ENCODE measurements at places on chromosomes 7 and 10.

GRCh38 chr10:127578259-127578960, 29.3 kb downstream of the NPS start:
- no peak for DNase-seq

DNA sequence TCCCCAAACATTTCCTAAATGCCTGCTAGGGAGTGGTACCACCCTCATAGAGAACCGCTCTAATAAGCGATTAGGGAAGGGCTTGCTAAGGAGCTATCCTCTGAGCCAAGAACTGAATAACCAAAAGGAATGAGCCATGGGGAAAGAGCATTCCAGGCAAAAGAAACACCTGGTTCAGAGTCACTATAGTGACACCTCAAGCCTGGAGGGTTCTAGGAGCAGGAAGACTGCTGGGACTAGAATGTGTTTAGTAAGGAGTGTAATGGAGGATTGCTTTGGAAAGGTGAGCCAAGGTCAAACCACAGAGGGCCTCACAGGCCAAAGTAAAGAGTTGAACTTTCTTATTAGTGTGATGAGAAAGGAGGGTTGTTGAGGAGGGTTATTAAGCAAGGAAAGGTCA, 38.7 kb upstream of the NRBF2 start:
- no peak for DNase-seq

DNA sequence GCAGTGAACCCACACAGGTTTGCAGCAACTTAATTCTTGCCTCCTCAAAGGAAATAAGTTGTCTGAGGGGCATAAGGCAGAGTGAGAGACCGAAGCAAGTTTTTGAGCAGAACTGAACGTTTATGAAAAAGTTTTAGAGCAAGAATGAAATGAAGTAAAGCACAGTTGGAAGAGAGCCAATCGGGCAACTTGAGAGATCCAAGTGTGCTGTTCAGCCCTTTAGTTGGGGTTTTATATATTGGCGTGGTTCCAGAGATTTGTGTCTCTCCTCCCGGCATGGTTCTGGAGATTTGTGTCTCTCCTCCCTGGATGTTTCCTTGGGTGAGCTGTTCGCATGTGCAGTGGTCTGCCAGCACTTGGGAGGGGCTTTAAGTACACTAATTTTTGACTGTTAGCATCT, 141.4 kb upstream of the DGKB start:
- no peak for DNase-seq

DNA sequence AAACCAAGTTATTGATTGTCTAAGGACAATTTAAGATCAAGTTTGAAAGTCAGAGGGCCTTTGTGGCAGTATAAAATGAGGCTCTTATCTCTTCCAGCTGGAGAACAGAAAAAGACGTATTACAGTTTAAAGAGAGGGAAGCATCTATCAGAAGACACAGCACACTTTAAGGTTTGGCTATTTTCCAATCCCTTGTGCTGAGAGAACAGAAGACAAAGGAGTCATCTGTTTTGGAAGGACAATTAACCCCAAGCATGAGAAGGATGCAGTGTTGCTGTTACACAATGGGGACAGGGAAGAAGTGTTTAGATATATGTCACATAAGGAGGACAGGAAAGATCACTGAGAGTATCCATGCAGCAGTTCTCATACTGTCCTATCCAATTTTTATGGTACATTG, 1224.2 kb upstream of the SORCS1 start:
- no peak for DNase-seq

DNA sequence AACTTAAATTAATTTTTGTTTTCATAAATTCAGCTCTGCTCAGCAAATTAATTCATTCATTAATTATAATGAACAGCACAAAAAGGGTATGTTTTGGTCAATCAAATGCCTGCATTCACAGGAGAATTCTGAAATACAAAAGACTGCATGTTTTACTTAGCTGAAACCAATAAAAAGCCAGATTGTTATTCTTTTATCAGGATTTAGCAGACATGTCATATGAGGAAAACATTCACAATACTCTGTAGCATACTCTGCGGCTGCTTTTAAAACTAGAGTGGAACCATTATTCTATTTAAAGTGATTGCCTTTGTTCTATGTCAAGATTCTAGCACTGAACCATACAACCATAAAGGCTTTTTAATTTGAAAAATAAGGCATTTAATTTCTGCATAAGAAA, 19.1 kb downstream of the CTTNBP2 start:
- DNase-seq = no peak

GRCh38 chr7:113664867-113665266, 253.9 kb downstream of the PPP1R3A start:
- DNase-seq = no peak

GRCh38 chr7:95517458-95517857, 31.7 kb downstream of the ASB4 start:
- DNase-seq = no peak

DNA sequence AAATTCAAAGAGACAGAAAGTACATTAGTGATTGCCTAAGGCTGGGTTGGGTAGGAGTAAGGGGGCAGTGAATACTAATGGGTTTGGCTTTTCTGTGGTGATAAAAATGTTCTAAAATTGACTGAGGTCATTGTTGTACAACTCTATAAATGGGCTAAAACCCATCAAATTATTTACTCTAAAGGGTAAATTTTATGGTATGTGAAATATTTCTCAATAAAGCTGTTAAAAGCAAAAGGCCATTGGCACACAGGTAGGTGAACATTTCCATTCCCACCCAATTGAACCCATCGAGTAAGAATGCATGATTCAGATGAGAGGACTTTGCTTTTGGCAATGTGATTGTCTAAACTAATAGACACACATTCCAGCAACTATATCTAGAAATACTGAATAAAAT, 579.4 kb downstream of the GATA3 start:
- DNase-seq = no peak

- peak; percentile 49 for DNase-seq
Measured at GRCh38 chr7:19754521-19755116, 18.8 kb downstream of the TMEM196 start.

GRCh38 chr10:62093863-62094291, 174.8 kb downstream of the RTKN2 start:
- peak; percentile 92 for DNase-seq

DNA sequence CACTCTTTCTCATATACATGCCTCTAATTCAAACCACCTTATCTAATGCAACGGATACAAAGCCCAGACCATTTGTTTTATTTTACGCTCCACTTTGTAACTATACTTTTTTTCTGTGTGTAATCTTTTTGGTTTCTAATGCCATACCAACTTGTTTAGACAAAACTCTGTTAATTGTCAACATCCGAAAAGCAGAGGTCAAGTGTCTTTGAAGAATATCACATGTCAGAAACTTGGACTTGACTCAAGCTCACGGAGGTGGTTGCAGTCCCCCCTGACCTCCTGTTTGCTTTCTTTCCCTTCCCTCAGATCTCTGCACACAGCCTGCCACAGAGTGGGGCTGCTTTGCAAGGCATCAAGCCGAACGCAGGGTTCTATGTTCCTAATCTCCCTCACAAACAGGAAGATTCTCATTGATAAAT, 698.9 kb downstream of the PARD3 start:
- peak; percentile 46 for DNase-seq

Data from astrocyte of the hippocampus (primary cell).